Stimulated activated CD8-positive, alpha-beta memory T cell treated with anti-CD3 and anti-CD28 coated beads, Interleukin-4, amount 100 ng/mL, for 4 hours (primary cell): ENCODE measurements at places on chromosomes 7 and 10.

DNA sequence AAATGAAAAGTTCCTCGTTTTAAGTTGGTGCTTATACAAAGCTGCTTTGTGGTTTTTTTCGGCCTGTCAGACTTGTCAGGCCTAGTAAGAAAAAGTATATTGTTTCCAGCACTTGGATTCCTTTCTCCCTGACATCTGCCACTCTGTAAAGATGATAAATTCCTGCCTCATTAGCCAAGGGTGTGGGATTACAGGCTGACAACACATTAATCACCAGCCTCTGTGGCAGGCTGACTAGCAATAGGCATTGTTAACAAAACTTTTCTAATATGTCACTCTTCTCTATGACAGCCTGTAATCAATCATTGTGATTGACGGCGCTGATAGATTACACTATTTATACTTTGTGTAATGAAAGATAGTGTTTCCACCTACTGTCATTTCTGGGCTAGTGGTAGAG lies 682.5 kb downstream of the LRMDA start:
- no peak for DNase-seq

- no peak for DNase-seq
These were observed 612 bp downstream of the HILPDA start for GRCh38 chr7:128456255-128456725.

DNA sequence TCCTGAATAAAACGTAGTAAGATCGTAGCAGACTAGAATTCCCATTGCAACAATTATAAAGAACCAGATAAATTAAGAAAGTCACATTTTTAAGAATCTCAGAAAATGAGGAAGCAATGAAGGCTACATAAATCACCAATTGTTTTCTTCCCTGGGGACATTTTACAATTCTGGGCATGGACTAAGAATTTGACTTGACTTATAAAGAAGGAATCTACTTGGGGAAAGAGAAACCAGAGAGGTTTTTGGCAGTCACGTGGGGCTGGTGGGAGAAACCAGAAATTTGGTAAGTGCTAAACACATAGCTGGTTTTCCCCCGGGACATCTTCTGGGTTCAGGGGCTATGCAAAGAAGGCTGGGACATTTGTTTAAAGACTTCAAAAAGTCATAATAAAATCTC lies 109.8 kb upstream of the IL6 start:
- DNase-seq = no peak

DNA sequence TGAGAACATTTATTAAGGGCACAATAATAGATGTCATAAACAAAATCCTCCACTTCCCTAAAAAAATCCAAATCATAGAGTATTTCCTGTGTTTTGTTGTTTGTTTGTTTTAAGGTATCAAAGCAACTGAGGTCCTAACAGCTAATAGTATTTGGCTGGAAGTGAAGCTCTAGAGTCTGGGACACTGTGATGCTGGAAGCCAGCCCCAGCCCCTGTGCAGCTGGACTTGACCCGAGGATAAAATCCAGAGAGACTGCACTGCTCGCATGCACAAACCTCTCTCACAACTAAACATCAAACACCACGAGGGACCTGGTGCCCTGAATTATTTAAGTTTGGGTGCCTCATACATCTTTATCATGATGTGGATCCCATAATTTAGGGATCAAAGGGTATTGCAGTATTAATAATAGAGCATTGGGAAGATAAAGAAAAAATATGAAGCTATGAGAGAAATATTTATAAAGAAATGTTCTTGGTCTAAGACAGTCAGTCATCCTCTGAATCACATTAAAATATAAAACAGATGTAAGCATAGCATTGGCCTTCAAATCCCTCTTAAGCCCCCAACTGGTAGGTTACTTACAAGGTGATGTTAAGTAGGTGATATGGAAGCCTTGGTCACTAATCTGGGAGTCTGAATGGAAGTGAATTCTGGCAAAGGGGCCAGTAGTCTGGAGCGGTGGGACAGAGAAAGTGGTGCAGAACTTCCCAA lies 44.4 kb downstream of the CUBN start:
- no peak for DNase-seq

DNA sequence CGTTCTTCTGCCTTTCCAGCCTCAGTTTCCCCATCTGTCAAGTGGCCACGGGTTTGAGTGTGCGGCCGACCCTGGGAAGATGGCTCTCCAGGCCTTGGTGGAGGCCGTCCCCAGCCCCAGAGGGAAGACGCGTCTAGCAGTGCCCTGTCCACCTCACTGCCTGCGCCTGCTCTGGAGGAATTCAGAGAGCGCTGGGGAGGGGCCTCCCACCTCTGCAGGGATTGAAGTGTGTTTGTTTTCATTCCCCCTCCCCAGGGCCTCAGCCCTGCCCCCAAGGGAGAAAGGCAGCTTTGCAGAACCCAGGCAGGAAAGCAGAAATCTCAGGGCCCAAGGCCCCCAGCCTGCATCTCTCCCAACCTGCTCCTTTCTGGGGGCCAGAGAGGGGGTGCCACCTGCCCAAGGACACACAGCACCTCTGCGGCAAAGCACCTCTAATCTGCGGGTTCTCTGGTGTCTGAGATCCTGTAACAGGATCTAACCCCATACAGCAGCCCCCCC lies 91.0 kb downstream of the MICALL2 start:
- no peak for DNase-seq

DNA sequence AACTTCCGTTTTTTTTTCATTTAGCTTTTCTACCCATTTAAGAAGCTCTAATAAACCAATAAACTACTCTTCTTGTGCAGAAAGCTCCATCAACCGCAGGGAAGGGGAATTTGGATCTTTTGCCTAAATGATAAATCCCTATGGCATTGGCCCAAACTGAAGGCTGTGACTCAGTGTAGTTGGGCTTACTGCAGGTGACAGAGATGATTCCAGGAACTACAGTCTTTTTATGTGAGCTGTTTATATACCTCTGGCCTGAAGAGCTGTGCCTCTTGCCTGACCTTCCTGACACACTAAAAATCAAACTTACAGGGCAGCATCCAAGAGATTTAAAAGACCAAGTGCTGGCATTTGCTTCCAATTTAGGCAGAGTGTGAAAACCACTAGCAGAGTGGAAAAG lies 25.2 kb downstream of the ABCB1 start:
- no peak for DNase-seq

DNA sequence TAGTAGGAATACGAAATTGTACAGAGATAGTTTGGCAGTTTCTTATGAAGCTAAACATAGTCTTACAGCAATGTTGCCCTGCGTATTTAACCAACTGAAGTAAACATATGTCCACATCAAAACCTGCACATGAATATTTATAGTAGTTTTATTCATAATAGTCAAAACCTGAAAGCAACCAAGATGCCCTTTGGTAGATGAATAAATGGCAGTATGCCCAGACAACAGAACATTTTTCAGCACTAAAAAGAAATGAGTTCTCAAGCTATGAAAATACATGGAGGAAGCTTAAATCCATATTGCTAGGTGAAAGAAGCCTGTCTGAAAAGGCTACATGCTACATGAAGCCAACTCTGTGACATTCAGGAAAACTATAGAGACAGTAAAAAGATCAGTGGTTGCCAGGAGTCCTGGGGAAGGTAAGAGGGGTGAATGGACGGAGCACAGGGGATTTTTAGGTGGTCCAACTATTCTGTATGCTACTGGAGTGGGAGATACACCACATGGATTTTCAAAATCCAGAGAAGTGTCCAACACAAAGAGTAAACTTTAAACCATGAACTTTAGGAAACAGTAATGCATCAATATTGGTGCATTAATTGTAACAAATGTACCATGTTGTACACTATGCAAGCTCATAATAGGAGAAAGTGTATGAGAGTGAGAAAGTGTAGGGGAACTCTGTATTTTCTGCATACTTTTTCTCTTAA lies 17.6 kb downstream of the GPRIN2 start:
- DNase-seq = no peak

DNA sequence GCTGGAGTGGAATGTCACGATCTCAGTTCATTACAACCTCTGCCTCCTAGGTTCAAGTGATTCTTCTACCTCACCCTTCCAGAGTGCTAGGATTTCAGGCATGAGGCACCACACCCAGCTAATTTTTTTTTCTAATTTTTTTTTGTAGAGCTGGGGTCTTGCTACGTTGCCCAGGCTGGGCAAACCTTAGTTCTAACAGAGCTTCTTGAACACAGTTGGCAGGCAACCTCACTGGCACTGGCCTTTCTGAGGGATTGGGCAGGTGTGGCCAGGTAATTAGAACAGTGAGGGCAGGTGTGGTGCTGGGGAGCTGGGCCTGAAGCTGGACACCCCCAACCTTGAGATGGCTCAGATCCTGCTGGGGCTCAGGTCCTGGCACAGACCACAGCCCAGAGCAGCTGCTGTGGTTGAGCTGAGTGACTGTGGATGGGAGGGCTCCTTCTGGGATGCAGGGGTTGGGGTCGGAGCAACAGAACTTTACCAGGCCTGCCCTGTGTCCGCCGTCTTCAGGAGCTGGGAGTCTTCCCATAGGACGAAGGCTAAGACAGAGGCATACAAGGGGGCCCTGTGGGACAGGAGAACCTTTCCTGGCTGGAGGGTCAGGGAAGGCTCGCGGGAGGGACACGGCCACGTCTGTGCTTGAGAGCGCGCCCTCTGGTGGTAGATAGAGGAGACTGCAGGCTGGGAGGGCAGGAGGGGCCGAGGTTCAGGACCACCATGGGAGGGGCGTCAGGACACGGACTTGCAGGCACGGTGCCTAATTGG lies 48.2 kb downstream of the COL26A1 start:
- DNase-seq = no peak

GRCh38 chr7:74454021-74454924 lies 567 bp downstream of the GTF2IRD1 start:
- no peak for DNase-seq

- no peak for DNase-seq
These were observed 53.7 kb upstream of the DPYSL4 start for GRCh38 chr10:132133005-132133404.

DNA sequence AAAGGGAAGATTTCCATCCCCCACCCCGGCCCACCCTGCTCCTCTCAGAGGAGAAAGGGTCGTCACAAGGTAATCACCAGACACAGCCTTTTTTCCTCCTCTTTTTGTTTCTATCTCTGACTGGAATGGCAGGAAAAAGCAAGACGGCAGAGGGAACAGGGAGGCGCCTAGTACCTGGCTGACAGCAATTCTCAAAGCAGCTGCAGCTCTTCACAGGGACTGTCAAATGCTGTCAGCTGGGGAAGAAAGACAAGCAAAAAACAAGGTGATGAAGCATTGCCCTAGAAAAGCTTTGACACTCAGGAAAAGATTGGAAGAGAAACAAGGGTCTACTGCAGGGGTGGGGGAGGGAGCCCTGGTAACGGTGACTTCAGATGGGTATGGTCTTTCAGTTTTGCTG lies 52.7 kb downstream of the GNA12 start:
- DNase-seq = no peak

- no peak for DNase-seq
These were observed 3.8 kb downstream of the REEP3 start for GRCh38 chr10:63525021-63525420.

GRCh38 chr7:39504963-39505362 lies 61.2 kb upstream of the YAE1 start:
- DNase-seq = no peak

- no peak for DNase-seq
These were observed 81.4 kb upstream of the EEPD1 start for GRCh38 chr7:36071605-36072004.

- DNase-seq = no peak
These were observed 2.5 kb upstream of the CCDC186 start for GRCh38 chr10:114176511-114176910.

DNA sequence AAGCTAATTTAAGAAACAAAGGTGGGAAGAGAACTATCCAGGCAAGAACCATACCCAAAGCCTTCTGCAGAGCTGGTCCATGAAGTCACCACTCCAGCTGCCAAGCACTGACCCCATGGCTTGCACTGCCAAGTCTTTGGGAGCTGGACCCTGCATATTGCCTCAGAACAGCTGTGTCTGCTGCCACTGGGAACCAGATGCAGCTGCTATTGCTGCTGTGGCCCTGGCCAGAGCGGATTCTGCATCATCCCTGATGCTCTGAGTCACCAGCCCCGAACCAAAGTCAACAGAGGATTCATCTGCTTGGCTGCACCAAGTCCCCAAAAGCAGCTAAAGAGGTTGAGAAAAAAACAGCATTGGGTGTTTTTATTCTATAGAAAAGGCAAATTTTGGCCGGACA lies 39.2 kb upstream of the GSAP start:
- DNase-seq = no peak

GRCh38 chr7:12687718-12688171 lies 312 bp downstream of the ARL4A start:
- no peak for DNase-seq

DNA sequence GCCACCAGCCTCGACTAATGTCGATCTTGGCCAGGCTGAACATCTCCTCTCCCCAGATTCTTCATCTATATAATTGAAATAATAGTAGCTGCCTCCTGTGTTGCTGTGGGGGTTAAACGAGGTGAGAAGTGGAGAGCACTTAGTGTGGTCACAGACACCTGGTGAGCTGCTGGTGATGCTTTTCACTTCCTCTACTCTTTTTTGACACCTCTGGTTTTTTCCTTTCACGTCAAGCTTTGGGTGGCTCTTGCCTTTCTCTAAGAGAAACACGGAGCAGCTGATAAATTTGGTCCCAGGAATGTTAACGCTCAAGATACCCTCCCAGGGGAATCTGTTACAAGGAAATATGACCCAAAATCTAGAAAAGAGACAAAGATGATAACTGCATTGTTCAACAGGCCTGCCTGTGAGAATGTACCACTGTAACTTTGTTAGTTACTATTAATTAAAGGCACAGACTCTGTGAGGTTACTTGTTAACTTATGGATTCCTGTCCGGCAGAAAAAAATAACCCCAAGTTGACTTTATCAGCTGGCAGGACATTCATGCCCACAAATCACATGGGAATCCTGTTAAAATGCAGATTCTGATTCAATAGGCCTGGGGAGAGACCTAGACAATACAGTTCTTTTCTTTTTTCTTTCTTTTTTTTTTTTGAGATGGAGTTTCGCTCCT lies 9.5 kb upstream of the NPFFR1 start:
- DNase-seq = no peak

DNA sequence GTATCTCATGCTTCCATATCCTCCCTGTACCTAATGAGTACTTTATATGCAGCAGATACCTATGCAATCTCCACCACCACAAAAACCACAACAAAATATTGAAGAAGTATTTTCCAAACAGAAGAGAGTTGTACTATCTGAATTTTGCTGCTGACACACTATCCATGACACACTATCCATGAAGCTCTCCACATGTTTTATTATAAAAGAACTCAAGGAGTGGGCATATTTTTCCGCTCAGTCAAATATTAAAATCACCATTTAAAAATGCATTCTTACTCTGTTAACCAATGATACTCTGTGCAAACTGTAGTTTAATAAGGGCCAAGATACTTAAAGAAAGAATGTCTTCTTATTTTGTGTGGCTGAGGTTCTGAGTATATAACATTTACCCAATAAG lies 2.8 kb downstream of the BET1 start:
- no peak for DNase-seq

DNA sequence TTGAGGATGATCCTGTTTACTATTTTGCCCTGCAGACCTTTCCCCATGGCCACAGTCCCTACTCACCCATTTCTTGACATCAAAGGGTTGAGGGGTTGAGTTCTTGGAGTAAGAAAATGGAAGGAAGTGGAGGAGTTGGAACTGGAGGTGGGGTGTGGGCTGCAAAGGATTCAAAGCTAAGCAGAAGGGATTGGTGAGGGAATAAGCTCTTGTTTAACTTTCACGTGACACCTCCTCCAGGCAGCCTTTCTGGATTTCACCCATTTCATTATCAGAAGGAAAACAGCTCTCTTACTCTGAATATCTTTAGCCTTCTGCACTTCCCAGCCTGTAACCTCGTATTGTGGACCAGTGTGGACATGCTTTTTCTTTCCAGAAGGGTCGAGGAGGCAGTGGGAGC lies 13.7 kb downstream of the MOSPD3 start:
- no peak for DNase-seq

- DNase-seq = no peak
These were observed 48.1 kb downstream of the SORBS1 start for GRCh38 chr10:95513008-95513589.

GRCh38 chr10:123999956-124000615 lies 93.3 kb downstream of the CHST15 start:
- no peak for DNase-seq
